ENCODE measurements at places on chromosomes 1 and 21.

- no peak for DNase-seq
Observed at GRCh38 chr1:177273141-177273540, 102.4 kb downstream of the BRINP2 start.

DNA sequence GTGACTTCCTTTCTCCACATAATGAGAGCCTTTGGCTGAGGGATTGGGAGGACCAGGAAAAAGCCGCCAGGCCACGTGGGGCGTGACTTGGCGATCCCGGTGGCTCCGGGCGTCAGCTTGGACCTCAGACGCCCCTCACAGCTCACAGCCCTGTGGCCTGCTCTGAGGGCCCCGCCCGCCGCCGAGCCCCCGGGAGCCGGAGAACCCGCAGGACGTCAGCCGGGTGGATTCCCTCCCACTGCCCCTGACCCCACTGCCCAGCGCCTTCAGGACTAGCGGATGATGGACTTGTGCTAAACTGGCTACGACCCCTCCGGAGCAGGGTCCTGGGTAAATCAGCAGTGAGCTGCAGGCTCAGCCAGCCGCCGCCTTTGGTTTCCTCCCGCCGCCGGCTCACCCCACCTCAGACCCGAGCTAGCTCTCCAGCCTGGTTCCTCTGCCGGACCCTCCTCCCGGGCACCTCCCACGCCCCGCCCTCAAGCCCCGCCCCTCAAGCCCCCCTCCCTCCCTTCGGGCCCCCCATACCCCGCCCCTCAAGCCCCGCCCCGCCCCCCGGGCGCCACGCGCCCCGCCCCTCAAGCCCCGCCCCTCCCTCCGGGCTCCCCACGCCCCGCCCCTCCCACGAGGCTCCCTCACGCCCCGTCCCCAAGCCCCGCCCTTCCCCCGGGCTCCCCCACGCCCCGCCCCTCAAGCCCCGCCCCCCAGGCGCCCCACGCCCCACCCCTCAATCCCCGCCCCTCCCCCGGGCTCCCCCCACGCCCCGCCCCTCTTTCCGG, 10.0 kb upstream of the FAAP20 start:
- DNase-seq, result no peak

DNA sequence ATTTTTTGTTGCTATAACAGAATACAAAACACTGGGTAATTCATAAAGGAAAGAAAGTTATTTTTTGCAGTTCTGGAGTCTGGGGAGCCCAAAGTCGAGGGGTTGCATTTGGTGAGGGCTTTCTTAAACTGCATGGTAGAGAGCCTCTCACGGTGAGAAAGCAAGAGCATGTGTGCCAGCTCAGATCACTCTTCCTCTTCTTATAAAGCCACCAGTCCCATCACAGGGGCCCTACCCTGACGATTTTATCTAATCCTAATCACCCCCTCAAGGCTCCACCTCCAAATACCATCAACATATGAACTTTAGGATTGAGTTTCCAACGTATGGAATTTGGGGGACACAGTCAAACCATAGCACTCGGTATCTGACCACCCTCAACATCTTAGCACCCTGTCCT, 1.0 kb upstream of the STRIP1 start:
- no peak for DNase-seq

- no peak for DNase-seq
Observed at GRCh38 chr1:232271991-232272589, 357.8 kb downstream of the SIPA1L2 start.

DNA sequence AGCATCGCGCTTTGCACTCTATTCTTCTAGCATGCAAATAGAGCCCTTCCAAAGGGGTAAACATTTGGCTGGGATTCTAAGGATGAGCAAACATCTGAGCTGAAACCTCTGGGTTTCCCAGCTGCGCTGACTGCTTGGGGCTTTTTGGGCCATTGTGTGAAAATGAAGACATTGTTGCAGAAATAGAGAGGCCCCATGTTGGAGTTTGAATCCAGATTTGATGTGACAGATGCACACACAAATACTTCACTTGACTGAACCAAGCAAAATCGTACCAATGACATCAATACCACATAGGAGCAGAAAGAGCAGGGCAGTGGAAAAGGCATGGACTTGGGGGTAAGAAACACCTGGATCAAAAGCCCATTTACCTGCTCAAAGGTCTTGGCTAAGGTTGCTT, 144.6 kb upstream of the HMGB4 start:
- DNase-seq, result no peak

- no peak for DNase-seq
Observed at GRCh38 chr1:48820491-48820890, 43.8 kb upstream of the BEND5 start.

DNA sequence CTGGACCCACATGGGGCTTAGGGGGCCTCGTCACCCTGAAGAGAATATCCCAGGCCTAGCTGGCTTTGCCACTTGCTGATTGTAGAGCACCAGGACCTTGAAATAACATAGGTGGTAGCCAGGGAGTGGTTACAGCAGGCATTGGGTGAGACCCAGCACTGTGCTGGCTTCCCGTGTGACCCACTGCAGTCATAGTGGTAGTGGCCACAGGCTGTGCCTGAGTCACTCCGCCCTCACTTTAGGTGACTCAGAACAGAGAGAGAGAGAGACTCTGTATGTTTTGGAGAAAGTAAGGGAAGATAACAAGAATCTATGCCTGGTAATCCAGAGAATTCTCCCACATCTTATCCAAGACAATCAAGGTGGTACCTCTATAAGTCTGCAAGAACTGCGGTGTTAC, 98.7 kb upstream of the LHX8 start:
- DNase-seq, result no peak

GRCh38 chr1:46488343-46489168, 1.1 kb upstream of the DMBX1 start:
- DNase-seq, result no peak

DNA sequence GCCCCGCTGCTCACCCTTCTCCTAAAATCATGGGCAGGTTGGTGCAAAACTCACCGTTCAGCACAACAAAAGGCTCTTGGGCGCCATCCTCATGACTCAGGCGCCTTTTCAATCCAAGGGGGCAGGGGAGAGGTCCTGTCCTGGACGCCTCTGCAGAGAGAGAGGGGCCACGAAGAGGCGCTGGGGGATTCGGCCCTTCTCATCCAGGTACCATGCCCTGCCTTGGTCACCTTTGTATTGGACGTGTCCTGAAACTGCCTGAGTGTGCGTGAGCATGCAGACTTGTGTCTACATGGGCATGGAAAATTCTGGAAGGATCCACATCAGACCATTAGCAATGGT, 53.5 kb downstream of the SLC37A1 start:
- DNase-seq, result no peak

DNA sequence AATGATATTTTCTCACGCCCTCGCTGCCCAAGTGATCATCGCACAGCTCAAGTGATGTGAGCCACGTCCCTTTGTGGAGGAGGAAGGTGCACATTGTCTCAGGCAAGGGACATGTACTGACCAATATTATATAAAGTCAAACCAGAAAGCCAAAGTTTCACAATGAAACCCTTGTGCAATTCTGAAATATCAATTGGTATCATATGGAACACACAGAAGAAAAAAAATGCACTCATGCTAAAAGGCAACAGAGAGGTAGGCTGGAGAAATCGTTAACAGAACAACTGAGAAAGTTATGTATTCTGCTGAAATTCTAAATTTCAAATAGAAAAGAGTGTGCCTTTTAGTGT, 1.9 kb downstream of the JAM2 start:
- DNase-seq, result no peak

DNA sequence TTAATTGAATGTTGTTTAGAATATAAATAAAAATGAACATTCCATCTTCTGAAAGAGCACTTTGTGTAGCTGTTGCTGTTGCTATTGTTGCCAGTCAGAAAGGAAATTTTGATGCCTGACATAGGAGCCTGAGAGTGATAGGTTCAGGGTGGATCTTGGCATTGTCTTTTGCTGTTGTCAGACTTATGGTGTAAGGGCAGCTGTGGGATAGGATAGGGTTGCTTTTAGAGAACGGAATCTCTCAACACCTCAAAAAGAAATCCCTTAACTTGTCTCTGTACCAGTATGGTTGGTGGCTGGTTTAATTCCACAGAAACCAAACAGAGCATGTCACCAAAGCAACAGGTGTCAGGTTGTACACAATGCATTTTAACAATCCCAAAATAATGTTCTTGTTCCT, 62.7 kb downstream of the ESRRG start:
- no peak for DNase-seq

DNA sequence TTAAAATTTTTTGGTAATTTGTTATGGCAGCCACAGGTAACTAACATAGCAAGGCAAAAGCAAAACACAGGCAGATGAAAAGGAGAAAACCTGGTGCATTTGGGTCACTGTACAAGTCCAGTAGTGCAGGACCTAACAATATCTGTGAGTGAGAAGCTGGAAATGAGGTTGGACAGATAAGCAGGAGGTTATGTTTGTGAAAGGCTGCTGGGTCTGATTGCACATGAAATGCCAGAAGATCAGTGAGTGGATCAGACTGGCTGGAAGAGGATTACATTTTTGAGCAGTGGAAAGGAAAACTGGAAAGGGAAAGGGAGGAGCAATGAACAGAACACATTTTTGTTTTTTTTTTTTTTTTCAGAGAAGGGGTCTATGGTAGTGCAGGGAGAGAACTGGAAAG, 73.6 kb downstream of the CYYR1 start:
- DNase-seq, result no peak

- DNase-seq, result no peak
Observed at GRCh38 chr1:155607708-155608107, 2.3 kb upstream of the MSTO1 start.

GRCh38 chr1:90763506-90763905, 46.4 kb upstream of the BARHL2 start:
- no peak for DNase-seq

- DNase-seq, result no peak
Observed at GRCh38 chr1:160371756-160372155, 4.9 kb downstream of the NHLH1 start.

DNA sequence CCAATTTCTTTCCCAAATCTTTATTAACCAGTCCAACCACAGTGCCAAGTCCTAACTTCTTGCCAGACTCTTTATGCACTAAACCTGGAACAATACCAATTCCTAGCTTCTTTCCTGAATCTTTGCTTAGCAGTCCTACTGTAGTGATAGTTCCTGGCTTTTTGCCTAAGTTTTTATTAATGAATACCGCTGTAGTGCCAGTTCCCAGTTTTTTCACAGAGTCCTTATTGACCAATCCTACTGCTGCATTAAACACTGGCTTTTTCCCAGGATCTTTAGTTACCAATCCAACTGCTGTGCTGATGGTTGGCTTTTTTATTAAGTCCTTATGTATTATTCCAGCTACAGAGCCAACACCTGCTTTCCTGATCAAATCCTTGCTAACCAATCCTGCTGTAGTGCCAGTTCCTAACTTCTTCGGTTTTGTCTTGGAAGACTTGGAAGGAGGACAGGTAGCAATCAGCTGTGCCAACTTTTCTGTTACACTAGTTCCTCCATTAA, 80.8 kb downstream of the ASH1L start:
- DNase-seq, result no peak

- DNase-seq, result no peak
Observed at GRCh38 chr1:8670371-8670818, 147.0 kb downstream of the RERE start.

DNA sequence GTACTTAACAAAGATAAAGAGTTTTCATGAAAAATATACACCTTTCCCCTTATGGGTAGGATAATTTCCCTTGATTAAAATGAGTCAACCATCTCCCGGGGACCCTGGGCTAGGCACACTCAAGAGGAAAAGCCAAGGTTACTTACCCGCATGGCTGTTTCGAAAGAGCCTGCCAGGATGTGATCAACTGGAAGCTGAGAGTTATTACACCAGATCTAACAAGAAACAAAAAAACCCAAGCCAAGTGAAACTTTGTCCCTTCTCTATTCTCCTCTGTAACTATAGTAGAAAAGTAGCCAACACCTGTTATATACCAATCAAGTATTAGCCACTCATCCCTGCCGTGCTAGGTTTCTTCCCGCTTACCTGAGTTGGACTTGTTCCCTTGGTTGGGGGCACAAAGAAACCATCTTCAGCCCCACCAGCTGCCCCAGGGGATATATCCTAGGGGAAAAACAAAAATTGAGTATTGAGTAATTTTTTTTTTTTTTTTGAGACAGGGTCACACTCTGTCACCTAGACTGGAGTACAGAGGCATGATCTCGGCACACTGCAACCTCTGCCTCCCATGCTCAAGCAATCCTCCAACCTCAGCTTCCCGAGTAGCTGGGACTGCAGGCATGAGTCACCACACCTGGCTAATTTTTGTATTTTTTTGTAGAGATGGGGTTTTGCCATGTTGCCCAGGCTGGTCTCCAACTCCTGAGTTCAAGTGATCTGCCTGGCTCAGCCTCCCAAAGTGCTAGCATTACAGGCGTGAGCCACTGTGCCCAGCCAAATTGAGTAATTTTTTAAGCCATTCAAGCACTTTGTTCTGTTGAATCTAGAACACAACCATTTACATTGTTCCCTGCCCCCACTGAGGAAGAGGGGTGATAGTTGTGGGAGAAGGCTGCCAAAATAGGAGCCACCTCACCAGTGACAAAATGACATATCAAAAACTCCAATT, 8.4 kb upstream of the PEX19 start:
- DNase-seq, result no peak

DNA sequence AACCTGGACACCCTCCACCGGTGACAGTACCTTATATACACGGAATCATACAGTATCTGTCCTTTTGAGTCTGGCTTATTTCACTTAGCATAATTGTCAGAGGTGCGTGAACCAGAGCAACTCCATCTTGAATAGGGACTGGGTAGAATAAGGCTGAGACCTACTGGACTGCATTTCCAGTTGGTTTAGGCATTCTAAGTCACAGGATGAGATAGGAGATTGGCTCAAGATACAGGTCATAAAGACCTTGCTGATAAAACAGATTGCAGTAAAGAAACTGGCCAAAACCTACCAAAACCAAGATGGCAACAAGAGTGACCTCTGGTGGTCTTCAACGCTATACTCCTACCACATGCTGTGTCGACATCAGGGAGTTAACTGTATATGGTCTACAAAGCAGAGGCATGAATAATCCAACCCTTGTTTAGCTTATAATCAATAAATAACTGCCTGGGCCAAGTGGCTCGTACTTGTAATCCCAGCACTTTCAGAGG, 1.4 kb upstream of the FDPS start:
- no peak for DNase-seq

DNA sequence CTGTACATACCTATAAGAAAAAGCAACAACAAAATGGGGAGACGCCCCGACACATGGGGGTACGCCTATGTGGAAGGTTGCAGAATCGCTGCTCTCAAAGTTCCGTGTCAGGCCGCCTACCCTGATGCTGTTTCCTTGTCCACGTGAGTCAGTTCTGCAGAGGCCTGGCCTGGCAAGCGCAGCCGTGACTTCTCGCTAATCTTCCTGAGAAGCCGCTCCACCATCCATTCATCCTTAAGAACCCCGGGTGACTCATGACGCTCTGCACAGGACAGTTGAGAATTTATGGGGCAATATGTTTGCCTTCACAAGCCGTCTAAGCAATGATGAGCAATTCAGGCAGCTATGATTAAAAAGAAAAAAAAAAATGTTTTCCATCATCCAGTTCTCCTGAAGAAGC, 122.3 kb upstream of the TMPRSS2 start:
- DNase-seq, result no peak

GRCh38 chr1:235045034-235045690, 83.5 kb downstream of the TOMM20 start:
- no peak for DNase-seq
